Ammon's horn (tissue), 1 donor: ENCODE measurements at places on chromosomes 5 and 9.

DNA sequence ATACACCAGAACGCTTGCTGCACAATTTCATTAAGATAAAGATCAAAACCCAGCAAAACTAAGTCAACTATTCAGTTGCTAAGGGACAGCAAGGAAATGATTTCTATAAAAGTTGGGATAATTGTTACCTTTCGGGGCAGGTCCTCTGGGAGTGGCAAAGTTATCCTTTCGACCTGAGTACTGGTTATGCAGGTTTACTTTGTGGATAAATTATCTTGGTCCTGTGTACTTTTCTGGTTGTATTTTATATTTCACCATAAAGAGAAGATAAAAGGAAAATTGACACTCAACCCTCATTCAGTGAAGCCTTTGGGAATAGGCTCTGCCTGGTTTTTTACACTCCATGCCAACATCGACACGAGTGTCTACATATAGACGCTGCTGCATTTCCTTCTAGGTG lies 146.5 kb downstream of the SYK start:
- DNase-seq = no peak

DNA sequence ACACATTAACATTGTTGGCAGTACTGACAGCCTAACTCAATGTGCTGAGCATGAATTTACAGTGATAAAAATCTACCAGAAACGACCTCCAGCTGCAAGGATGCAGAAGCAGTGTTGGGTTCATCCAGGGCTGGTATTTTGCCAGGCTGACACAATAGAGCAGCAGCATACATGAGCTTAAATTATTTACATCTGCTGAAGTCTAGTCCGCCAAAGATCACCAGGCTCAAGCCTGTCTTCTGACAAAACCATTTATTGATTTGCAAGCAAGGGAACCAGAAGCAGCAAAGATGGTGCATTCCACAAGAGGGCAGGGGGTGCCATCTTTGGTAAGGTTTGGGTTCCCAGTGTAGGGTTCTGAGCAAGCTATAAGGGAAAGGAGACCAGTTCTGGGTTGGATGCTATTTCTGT lies 8.7 kb upstream of the C5orf34 start:
- DNase-seq = no peak

- DNase-seq = no peak
Measured at GRCh38 chr9:70924380-70924779, 197.0 kb downstream of the TRPM3 start.

- no peak for DNase-seq
Measured at GRCh38 chr5:17276445-17276844, 59.0 kb downstream of the BASP1 start.

DNA sequence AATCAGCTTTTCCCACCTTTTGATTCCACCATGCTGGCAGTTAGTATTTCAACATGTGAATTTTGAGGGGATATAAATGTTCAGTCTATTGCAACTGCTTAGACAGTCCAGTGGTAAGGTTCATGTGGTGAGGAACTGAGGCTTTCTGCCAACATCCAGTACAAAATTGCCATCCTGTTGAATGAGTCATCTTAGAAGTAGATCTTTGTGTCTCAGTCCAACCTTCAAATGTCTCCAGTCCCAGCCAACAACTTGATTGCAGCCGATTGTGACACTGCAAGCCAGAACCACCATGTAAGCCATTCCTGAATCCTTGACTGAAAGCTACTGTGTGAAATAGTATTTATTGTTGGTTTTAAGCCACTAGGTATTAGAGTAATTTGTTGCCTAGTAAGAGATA lies 331.5 kb upstream of the GRIN3A start:
- no peak for DNase-seq

GRCh38 chr9:128929560-128929959 lies 8.8 kb downstream of the PHYHD1 start:
- DNase-seq = no peak

DNA sequence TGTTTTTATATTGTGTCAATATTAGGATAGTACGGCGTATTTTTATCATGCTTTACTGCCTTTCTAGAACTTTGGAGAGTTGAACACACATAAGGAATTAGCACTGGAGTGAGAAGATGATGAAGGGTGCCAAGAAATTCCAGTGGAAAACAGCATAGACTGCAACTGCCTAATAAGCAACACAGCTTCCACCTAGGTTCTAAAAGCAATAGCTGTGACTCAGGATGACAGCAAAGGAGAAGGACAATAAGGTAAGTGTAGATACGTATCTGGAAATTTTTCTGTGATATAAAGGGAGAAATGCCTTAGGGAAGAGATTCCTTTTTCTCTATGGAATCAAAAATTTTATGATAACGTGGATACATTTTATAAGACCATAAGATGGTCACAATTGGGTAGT lies 7.4 kb downstream of the PTPRD start:
- DNase-seq = no peak

GRCh38 chr5:151214614-151215545 lies 9.0 kb downstream of the CCDC69 start:
- DNase-seq = peak; percentile 19

DNA sequence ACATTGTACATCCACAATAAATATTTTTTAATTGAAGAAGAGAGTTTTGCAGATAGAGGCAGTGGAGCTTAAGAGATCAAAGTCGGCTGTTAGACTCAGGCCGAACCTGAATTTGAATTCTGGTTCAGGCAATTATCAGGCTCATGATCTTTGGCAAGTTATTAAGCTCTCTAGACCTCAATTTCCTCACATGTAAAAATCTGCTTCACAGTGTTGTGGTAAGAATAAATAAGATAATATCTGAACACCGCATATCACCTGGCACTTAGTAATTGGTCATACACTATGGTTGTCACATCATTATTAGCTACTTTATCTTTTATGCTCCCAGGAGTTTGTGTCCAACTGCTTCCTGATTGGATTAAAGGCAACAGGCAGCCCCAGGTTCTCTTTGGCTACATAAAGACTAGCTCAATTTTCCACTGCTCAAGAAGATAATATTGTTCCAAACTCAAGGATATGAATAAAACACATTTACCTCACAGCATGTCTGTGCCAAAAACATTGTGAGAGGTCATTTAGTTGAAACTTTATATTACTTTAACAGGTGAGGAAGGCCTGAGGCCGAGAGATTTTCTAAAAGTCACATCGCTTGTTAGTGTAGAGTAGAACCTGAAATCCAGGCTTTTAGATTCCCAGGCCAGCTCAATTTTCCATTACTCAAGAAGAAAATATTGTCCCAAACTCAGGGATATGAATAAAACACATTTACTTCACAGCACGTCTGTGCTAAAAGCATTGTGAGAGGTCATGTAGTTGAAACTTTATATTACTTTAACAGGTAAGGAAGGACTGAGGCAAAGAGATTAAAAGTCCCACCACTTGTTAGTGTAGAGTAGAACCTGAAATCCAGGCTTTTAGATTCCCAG lies 289.2 kb upstream of the PTGER4 start:
- no peak for DNase-seq

DNA sequence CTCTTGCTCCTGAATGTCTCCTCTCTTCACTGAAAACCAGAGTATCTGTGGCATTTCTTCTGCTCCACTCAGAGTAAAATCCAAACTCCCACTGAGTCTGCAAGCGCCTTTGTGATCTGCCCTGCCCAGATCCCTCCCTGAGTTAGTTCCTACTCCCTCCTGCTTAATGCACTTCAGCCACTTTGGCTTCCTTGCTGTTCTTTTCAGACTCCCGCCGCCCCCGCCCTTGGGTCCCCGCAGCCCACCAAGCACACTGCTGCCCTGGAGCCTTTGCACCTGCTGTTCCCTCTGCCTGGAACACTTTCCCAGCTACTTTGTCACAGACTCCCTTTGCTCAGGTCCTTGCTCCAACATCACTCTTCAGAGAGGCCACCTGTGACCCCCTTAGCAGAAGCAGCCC lies 127.2 kb upstream of the SLC25A48 start:
- no peak for DNase-seq

GRCh38 chr9:22098643-22099332 lies 89.7 kb upstream of the CDKN2B start:
- no peak for DNase-seq

DNA sequence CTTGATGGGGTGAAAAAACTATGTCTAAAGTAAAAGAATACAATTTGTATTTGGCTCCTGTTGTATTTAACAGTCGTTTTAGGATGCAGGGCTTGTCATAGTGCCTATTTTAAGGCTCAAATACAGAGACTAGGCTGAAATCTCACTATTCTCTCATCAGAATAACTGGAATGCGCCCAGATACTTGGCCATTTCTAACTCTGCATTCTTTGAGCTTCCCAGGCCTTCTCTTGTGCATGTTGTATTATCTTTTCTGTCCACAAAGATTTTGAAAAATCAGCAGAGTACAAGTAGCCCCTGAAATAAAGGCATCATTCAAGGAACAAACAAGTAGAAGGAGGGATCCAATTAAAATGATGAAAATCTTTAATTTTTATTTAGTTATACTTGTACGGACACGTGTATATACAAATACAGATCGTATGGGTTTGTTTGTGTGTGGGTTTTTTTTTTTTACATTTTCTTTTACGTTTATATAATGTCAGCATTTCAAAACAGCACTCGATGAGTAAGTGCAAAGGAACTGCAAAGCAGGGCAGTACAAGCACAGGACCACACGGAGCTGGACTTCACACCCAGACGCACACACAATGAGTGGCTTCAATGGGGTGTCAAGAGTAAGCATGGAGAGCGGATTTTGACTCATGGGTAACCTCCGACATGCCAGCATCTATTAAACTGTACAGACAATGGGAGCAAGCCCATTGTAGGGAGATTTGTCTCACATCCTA lies 294.0 kb downstream of the EFNA5 start:
- no peak for DNase-seq

- DNase-seq = no peak
Measured at GRCh38 chr5:44389823-44390143, 563 bp upstream of the FGF10 start.

DNA sequence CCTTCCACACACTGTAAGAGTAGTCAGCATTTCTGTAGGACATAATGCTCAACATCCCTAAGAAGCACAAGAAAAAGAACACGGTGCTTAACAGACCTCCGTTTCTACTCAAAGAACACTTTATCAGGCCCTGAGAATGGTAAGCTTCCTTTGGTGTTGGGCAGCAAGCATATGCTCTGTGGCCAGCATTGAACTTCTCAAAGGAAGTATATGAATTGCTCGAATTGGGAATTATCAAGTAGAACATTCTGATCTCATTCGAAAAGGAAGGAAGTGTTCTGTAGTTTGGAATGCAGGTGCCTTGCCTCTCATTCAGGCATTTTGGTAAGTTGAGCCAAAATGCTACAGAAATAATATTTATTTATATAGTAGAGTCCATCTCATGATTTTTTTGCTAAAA lies 61.0 kb downstream of the C5 start:
- DNase-seq = no peak

DNA sequence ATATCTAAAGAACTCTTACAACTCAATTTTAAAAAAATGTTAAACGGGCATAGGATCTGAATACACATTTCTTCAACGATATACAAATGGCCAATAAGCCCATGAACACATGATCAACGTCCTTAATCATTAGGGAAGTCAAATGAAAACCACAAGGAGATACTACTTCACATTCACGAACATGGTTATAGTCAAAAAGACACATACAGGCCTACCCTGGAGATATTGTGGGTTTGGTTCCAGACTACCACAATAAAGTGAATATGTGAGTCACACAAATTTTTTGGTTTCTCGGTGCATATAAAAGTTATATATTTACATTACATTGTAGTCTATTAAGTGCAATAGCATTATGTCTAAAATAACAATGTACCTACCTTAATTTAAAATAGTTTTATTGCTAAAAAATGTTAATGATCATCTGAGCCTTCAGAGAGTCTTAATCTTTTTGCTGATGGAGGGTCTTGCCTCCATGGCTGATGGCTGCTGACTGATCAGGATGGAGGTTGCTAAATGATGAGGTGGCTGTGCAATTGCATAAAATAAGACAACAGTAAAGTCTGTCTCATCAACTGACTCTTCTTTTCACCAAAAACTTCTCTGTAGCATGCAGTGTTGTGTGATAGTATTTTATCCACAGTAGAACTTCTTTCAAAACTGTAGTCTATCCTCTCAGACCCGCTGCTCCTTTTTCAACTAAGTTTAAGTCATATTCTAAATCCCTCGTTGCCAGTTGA lies 15.1 kb downstream of the AK3 start:
- DNase-seq = no peak

GRCh38 chr9:137614631-137615386 lies 4.0 kb upstream of the EHMT1 start:
- DNase-seq = no peak

GRCh38 chr9:118578467-118578866 lies 790.8 kb downstream of the BRINP1 start:
- no peak for DNase-seq

GRCh38 chr9:69932901-69933300 lies 110.7 kb upstream of the MAMDC2 start:
- no peak for DNase-seq

DNA sequence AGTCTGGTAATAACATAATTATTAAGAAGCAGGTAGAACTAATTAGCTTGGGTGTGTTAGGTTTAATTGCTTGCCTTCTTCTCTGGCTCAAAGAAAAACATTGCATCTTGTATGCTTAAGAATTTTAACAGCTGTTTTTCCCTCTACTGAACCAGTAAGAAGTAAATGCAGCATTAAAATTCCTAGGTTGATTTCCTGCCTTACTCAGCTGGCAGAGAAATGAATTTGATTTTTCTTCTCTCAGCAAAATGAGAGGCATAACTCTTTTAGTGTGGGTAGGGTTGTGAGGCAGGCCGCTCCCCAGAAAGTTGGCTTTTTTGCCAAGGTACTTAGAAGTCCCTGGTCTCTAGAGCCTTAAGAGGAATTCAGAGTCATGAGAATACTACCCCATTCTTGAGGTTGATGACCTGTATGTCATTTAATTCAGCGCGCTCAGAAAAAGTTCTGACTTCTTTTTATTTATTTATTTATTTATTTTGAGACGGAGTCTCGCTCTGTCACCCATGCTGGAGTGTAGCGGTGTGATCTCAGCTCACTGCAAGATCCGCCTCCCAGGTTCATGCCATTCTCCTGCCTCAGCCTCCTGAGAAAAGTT lies 302.6 kb downstream of the ARHGEF28 start:
- DNase-seq = no peak

- DNase-seq = no peak
Measured at GRCh38 chr5:9499498-9499876, 46.4 kb downstream of the SEMA5A start.

DNA sequence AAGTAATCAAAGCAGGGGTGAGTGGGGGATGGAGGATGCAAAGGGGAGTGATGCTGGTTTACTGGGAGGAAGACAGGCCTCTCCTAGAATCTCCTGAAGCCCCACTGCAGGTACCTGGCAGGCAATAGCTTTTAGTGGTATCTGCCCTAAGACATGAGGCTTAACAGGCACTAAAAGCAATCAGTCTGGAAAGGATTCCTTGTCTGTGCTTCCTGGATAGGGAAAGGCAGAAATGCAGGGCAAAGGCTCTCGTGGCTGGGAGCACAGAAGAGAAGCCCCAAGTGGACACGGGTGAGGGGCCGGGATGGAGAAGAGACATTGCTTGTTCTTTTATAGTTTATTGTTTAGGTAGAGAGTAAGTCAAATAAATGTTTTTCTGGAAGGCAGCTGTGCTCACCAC lies 40.1 kb downstream of the CCNJL start:
- no peak for DNase-seq

DNA sequence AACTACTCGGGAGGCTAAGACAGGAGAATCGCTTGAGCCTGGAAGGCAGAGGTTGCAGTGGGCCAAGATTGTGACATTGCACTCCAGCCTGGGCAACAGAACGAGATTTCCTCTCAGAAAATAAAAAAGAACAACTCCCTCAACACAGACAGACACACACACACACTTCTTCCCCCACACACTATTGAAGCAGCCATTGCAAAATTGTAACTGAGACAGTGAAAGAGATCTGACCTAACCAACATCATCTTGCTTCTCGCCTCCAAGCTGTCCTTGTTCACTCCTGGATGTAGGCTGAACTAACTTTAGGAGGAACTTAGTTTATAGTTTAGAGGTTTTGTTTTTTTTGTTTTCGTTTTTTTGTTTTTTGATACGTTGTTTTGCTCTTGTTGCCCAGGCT lies 13.0 kb upstream of the PLIN2 start:
- DNase-seq = no peak
